Lower lobe of right lung (tissue), 2 donors: ENCODE measurements at places on chromosomes 1 and 21. TPM values are rescaled to one million over a fixed set of nuclear protein-coding genes. Genes with fewer than 3 reads are reported as not detected.
A peak's percentile ranks its signal among the peaks of the same experiment; 100 is the strongest.

DNA sequence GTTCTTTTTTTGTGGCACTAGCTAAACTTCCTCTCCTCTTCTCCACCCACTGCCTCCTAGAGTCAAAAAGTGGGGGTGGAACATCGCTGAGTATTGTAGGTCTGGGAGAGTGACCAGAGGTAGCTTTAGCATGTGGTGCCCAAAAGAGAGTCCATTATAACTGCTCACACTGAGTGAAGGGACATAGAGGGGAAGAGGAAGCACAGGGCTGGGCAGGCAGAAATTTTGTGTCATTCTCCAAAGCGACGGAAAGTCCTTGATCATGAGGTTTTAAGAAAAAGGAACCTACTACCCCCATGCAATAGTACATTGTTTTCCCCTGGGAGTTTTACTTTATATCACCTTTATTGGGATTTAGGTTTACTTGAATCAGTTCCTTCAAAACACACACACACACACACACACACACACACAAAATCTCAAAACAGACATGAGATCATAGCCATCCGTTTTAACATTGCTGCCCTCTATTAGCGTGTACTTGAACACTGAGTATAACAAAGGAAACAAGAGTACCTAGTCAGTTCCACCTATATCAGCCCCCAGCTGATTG is 4.1 kb downstream of the CD84 start:
- no peak for DNase-seq

- no peak for DNase-seq
Observed at GRCh38 chr21:40294345-40294744, 427.1 kb downstream of the PCP4 start.

Gene ZNF593OS
- not detected for total RNA-seq

- no peak for DNase-seq
Observed at GRCh38 chr1:229970714-229971113, 96.3 kb upstream of the GALNT2 start.

Gene ASAP3
- total RNA-seq = 34.5 TPM

DNA sequence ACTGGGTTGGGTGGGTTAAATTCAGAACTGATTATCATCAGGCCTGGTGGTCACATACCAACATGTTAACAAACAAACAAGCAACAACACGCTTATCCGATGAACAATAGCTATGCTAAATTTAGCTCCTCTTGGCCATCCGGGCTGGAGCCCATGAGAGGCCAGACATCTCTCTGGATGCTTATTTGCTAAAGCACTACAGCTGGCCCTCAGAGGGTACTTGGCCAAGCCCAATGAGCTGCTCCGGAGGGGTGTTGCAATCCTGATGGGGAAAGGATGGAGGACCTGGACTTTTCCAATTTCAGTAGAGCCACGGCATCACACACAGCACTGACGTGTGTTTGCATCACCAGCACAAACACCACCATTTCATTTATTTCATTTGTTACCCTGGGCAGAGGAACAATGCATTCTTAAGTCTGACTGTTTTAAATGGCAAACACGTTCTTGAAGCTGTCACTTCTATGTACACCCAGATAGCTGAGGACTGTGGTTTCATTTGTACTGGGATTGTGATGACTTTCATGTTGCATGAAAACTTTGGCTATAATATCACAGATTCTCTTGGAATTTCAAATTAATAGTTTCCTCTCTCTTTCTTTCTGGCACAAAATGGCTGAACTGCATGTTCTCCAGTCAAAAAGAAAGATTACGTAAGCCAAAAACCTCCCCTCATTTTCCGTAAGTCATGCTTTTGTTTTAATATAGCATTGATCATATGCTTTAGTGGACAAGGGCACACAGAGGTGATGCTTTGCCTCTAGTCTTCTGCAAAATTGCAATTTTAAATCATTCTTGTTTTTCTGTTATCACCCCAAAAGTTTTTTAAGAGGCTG is 359.8 kb upstream of the KAZN start:
- peak; percentile 70 for DNase-seq

- DNase-seq = no peak
Observed at GRCh38 chr1:169456029-169456428, 28.8 kb upstream of the CCDC181 start.

DNA sequence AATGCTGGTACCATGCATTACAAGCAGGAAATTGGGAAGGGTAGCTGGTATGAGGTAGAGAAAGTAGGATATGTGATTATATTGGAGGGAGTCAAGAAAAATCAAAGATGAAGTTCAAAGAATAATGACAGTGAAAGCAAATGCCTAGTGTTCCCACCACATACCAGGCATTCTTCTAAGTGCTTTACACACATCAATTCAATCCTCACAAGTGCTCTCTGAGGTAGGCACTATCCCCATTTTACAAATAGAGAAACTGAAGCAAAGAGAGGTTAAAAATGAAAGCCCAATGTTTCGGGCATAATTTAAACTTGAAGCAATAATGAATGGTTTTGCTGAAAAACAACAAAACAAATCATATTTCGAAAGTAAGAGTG is 40.1 kb upstream of the MCOLN3 start:
- no peak for DNase-seq

Gene MTARC2
- 56.6 TPM for total RNA-seq

Gene C1orf226
- 6.3 TPM for total RNA-seq

- DNase-seq = no peak
Observed at GRCh38 chr1:223067914-223068313, 75.1 kb downstream of the TLR5 start.

Gene HRNR
- total RNA-seq = not detected

- no peak for DNase-seq
Observed at GRCh38 chr1:19744335-19744743, 55.4 kb downstream of the TMCO4 start.

DNA sequence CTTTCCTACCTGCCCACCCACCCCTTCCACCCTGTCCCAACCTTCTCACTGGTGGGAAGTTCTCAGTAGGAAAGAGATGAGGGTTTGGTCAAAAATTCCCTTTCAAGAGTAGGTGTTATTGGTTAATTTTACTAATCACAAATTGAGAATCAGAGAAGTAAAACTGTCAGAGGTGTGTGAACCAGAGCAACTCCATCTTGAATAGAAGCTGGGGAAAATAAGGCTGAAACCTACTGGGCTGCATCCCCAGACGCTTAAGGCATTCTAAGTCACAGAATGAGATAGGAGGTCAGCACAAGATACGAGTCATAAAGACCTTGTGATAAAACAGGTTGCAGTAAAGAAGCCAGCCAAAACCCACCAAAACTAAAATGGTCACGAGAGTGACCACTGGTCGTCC is 11.5 kb downstream of the PLA2G2D start:
- no peak for DNase-seq

DNA sequence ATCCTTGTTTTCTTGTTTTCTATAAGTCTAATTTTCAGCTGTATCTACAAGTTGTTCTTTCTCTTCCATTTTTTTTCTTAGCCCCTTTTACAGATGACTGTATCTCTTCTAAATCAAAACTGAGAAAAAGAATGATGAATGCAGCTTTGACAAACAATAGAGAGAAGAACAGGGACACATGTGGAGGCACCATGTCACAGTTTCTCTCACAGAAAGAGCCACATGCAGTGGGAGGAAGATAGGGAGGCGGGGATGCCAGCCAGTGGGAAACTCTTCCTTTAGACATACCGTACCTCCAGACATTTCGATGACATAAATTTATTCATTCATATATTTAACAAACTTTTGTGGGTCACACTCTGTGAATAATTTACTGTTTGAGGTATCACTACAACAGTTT is 45.5 kb downstream of the NME7 start:
- DNase-seq = no peak
